ENCODE measurements at places on chromosomes 7 and 10.

DNA sequence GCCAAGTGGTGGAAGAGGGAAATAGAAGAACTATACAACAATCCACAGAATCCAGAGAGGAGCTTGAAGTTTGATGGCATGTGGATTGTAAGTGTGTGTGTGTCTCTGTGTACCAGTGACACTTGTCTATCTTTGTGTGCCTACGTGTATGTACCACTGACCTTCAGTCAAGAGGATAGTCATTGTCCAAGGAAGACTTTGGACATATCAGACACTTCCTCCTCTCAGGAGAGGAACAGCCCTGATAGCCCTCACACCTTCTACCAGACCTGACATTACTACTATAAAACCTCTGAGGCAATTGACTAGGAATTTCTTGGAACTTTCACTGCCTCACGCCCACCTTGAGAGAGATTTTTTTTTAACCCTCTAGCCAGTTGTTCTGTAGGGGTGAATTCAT lies 19.6 kb upstream of the MGAM2 start:
- DNase-seq = no peak

- no peak for DNase-seq
Measured at GRCh38 chr10:11192304-11193000, 174.8 kb downstream of the CELF2 start.

DNA sequence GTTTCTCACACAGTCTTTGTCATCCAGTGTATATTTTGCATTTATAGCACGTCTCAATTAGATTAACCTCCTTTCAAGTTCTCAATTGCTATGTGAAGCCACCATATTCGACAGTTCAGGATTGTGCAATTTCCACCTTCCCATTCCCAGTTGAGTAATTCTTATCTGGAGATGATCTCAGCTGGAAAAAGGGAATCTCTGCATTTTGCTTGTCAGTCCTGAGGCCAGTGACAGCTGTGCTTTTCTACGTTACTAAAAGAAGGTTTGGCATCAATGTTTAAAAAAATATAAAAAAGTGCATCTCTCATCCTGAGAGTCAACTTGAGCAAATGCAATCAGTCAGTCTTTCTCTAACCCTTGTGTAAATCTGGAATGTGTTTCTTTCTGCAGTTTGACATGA lies 247.7 kb downstream of the PRKG1 start:
- no peak for DNase-seq

DNA sequence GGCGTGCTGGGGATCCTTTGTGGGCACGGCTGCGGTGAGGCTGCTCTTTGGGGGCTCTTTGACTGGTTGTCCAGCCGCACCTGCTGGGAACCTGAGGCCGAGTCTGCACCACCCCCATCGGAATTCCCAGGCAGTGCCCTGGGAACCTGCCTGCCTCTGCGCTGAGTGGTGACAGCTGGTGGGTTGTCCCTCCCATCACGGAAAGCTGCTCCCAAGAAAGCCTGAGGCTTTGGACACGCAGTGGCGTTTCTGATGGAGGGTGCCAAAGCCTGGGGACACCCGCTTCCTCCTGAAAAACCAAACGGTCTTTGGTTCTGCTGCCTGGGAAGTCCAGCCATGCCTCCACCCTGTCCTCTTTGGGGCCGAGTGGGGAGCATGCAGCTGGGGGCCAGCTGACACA lies 21.4 kb upstream of the SHH start:
- DNase-seq = no peak

DNA sequence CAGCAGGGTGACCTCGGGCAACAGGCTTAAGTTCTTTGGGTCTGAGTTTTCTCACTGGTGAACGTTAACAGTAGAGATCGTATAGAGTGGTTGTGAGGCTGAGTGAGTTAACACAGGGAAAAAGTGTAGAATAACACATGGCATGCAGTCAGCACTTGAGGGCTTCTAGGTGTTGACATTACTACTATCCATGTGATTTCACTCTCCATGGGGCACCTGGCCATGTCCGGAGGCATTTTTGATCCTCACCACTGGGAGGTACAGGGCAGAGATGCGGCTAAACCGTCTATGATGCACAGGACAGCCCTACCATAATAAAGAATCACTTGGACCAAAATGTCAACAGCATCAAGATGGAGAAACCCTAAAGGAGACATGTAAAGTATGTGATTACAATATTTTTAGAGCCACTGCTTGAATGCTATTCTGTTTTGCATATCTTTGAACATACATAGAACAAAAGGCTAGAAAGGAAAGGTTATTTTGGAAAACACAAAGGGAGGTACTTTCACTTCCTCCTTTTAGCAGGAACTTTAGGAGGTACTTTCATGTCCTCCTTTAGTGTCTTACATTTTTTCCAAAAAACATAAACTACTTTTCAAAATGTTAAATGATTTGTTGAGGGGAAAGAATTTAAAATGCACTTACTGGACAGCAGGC lies 44.3 kb downstream of the NOD1 start:
- no peak for DNase-seq

- no peak for DNase-seq
Measured at GRCh38 chr10:33125522-33126517, 167.8 kb upstream of the ITGB1 start.

GRCh38 chr10:28806488-28806941 lies 129.2 kb downstream of the BAMBI start:
- DNase-seq = peak; percentile 54

DNA sequence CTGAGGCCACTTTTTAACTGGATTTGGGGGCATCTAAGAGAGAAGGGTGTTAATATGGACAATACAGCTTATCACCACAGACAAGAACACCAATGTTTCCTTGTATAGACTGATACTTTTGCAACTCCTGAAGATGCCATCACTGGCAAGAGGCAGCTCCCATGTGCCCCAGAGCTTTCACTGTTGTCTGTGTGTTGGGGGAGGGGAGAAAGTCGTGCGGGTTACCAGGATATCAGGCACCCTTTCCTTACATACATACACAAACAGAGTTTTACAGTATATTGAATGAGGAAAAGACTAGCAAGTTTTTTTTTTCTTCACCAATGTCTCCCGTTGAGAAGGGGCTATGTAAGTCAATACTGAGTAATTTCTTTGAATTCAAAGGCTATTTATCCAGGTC lies 4.1 kb upstream of the DLX6 start:
- no peak for DNase-seq

DNA sequence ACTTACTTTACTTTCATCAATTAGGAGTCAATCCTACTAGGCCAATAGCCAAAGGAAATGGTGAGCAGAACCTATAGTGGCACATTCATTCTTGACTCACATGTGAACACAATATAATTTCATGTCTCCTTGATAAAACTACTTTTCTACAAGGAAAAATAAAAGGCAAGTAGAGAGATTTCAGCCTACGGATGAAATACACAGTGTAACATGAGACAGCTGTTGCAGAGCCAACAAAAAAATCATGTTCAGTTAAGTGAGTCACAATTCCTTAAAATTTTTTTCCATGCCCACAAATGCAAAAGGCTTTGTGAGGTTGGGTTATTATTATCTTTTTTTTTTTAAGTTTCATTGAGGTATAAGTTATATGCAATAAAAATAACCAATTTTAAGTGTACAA lies 54.8 kb downstream of the GPR141 start:
- no peak for DNase-seq

DNA sequence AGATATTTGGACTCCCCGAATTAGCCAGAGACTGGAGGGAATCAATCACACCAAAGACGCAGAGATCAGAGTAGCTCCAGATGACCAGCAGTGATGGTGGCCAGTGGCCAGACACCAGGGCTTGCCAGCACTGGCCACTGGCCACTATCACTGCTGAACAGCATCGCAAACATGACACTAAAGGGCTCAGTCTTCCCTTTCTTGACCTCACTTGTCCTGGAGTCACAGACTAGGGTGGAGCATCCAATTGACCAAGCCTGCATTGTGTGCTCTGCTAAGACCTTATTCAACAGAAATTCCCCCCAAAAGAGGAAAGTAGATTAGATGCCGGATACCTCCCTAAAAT lies 234.7 kb downstream of the CREB5 start:
- no peak for DNase-seq

DNA sequence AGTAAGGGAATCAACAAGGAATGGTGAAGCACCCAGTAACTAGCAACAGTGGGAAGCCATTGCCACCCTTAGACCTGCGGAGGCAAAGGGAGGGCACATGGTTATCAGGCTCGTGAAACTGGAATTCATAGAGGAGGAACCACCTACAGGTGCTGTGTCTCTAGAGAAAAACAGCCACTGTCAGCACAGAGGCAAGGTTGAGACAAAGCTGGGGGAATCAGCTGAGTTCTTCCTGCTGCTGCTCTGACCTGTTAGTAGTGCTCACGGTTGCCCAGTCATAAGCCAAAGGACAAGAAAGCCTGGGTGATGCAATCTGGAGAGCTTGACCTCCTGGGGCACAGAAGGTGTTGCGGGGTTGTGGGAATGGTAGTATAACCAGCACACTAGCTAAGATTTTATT lies 110.1 kb downstream of the TPST1 start:
- no peak for DNase-seq

DNA sequence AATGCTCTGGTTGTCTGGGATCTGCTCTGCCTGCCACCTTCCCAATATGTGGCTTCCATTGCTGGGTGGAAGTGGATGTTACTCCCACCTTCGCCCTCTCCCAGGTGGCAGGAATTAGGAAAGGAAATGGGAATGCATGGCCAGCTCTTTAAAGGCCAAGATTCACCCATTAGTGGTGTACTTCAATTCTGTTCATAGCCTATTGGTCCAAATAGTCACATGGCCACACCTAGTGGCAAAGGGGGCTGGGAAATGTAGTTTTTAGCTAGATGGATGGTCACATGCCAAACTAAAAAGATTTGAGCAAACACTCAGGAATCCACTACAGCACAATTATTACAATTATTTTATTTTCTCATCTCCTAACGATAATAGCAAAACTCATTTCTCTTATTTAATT lies 135.1 kb downstream of the NPY start:
- DNase-seq = no peak

DNA sequence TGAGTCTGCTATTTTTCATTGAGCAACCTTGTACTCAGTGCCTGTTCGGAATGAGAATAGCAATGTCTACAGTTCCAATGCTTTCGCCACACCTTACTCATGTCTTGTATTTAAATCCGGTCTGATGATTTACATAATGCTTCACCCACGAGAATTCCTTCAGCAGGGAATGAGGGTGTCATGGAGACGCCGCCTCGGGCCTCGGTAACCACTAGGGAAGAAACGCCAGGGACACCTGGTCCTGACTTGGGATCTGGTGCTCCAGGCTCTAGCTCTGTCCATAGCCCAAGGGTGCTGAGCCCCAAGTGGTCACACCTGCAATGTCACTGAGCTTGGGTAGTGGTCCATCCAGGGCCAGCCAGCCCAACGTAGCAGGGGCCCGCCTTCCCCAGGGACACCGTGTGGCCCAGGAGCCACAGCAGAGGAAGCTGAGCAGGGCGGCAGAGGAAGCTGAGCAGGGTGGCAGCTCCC lies 37.4 kb downstream of the PRKAG2 start:
- no peak for DNase-seq

DNA sequence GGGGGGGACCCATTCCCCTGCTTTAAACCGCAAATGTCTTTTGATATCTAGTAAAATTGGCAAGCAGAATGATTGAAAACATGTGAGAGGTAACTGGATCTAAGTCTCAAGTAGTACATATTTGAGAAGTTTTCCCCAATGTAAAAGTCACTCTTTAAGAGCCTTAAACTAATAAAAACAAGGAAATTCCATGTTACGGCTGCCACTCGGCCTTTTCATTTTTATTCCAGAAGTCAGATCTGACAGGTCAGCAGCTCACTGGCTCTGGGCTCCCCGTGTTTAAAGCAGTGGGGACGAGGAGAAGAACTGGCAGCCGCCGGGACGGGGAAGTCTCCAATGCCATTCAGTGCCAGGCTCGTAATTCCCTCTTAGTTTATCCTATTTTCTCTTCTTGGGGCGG lies 80.7 kb downstream of the CUX1 start:
- no peak for DNase-seq

DNA sequence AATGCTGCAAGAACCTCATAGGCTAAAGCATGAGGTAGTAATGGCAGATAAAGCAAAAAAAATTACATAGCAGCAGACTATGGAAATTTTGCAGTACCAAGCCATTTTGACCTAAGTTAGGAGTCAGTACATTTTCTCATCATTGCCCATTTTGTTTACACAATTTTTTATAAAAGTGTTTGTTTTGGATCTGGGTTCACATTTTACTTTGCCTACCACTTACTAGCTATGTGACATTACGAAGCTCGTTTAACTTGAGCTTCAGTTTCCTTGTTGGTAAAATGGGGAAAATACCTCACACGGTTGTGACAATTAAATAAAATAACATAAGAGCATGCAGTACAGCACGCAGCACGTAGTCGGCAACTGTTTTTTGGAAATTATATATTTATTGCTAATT lies 99.6 kb downstream of the ADD3 start:
- DNase-seq = no peak

DNA sequence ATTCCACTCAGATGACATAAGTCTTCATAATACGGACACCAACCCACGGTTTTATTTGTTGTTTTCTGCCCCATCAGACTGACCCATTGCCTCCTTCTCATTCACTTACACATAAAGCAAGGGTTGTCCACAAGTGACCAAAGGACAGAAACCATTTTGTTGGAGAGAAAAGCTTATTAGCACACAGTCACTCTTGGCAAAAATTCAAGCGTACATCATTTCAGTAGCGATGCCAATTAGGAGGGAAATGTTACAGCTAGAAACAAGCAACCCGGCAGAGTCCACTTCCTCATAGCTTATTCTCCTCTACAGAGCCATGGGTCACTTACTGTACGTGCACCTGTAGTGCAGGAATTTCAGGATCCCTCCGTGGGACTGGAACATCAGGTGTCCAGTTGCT lies 23.0 kb downstream of the ABLIM1 start:
- no peak for DNase-seq

GRCh38 chr7:68173513-68173912 lies 1176.9 kb downstream of the TYW1 start:
- no peak for DNase-seq

DNA sequence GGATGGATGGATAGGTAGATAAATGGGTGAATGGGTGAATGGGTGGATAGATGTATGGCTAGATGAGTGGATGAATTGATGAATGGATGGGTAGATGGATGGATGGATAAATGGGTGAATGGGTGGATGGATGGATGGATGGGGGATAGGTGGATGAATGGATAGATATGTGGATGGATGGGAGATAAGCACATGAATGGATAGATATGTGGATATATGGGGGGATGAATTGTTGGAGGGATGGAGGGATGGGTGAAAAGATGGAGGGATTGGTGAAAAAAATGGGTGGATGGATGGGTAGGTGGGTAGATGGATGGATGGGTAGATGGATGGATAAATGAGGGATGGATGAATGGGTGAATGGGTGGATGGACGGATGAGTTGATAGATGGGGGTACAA lies 196.4 kb downstream of the FRMD4A start:
- no peak for DNase-seq

GRCh38 chr10:10259013-10259412 lies 758.7 kb upstream of the CELF2 start:
- DNase-seq = no peak

GRCh38 chr10:15540727-15541126 lies 169.6 kb upstream of the FAM171A1 start:
- no peak for DNase-seq

DNA sequence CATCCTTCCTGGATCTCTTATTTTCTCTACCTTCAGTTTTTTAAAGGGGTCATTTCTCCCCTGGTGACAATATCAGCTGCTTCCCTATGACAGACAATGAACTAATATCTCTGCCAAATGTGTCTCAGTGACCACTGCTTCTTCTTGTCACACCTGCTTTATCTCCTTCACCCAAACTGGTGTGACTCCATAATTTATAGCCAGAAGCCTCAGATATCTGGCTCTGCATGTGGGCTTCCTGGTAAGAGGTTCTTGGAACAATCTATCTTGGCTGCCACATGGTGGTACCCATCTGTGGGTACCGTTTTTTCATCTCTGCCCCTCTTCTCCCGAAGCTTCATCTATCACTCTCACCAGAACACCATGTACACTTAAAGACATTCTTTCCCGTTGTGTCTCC lies 37.0 kb downstream of the CPVL start:
- DNase-seq = no peak
